ENCODE measurements at places on chromosomes 16 and 17. TPM values are rescaled to one million over a fixed set of nuclear protein-coding genes. Genes with fewer than 3 reads are reported as not detected.

Gene NOD2
- 0.08 TPM for total RNA-seq

Gene OR1D5
- not detected for total RNA-seq

Gene KRTAP9-8
- total RNA-seq: not detected

Gene WNT9B
- total RNA-seq: not detected

Gene EFCAB5
- 2.6 TPM for total RNA-seq

Gene PRSS21
- total RNA-seq: 2.9 TPM

Gene HOXB8
- not detected for total RNA-seq

Gene STH
- total RNA-seq: not detected
